Stimulated activated CD8-positive, alpha-beta memory T cell treated with anti-CD3 and anti-CD28 coated beads, Interleukin-15, amount 100 ng/mL, for 24 hours (primary cell): ENCODE measurements at places on chromosomes 3 and 15.

DNA sequence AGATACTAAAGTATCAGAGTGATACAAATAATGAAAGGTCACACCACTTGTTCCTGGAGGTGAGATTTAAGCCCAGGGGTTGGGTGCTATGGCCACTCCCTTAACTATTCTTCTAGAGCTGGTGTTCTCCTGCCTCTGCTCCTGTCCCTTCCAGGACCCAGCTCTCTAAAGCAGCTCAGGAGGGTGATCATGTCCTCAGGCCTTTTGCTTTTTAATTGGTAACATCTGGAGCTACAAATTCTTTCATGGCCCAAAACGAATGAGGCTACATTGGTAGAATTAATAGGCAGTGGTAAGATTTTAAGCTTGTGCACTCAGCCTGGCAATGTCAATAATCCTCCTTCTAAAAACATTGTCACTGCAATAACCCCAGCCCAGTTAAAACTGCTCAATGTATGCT is 38.2 kb upstream of the CNOT10 start:
- no peak for DNase-seq

GRCh38 chr3:101941318-101942040 is 92.2 kb downstream of the NFKBIZ start:
- DNase-seq: no peak

- no peak for DNase-seq
These were observed 85.9 kb upstream of the CSPG5 start for GRCh38 chr3:47664519-47664918.

DNA sequence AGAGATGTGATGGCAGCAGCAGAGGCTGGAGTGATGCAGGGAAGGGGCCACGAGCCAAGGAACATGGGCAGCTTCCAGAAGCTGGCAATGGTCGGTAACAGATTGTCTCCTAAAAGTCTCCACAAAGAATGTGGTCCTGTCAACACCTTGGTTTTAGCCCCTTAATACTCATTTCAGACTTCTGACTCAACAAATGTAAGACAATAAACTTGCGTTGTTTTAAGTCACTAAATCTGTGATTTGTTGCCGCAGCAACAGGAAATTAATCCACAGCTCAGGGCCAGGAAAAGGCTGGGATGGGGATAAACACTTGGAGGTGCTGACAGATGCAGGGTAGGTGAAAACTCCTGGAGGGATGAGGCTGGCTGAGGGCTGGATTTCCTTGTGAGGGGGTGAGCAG is 69.9 kb downstream of the OXNAD1 start:
- DNase-seq: no peak

GRCh38 chr3:134939978-134940377 is 144.9 kb downstream of the EPHB1 start:
- no peak for DNase-seq

DNA sequence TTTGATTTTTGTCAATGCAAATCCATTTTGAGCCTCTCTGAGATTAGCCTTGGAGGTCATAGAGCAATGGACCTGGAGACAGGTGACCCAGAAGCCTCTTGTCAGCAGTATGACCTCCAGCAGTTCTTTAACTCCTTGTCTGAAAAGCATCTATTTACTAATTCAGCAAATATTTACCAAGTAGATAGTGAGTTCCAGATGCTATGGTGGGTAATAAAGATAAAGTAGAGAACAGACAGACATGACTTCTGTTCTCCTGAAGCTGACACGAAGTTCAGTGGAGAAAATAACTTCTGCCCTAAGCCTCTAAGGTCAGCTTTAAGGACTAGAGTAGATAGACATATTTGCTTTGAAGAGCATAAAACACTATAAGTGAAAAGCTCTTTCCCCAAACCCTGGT is 26.6 kb downstream of the SEMA6D start:
- no peak for DNase-seq

- no peak for DNase-seq
These were observed 4.9 kb upstream of the KY start for GRCh38 chr3:134655706-134656105.

DNA sequence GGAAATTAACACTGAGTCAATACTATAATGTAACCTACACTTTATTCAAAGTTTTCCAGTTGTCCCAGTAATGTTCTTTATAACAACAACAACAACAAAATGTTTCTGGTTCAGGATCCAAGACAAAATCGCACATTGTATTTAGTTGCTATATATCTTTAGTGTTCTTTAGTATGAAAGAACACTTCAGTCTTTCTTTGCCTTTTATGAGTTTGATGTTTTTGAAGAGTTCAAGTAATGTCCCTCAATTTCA is 7.6 kb upstream of the GRAMD1C start:
- DNase-seq: no peak

DNA sequence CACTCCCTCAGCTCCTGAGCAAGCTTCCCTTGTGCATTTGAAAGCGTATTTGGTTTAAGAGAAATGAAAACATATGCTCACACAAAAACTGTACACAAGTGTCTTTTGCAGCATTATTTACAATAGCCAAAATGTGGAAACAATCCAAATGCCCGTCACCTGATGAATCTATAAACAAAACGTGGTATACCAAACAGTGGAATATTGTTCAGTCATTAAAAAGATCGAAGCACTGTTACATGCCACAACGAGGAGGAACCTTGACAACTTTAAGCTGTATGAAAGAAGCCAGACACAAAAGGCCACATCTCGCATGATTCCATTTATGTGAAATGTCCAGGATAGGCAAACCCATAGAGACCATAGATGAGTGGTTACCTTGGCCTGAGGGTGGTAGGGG is 71.6 kb upstream of the CMTM7 start:
- DNase-seq: no peak

DNA sequence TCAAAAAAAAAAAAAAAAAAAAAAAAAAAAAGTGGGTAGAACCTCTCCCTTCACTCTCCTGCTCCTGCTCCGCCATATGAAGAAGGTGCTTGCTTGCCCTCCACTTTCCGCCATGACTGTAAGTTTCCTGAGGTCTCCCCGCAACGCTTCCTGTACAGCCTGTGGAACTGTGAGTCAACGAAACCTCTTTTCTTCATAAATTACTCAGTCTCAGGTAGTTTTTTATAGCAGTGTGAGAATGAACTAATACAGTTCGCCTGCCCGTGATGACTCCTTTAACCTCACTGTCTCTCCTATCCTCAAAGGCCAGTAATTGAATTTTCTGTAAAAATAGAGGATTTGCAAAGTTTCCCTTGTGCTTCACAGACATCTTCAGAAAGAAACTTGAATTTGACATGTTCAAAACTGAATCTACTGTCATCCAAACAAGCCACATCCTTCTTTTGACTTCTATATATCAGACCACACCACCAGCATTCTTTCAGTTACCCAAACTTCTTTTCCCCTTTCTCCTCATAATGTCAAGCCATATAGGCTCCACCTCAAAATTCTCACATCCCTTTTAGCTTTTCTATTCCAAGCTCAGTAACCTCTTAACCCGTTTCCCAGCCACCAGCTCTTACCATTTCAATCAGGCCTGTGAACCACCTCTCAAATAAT is 44.3 kb downstream of the P2RY1 start:
- no peak for DNase-seq

GRCh38 chr15:37109168-37109871 is 9.0 kb upstream of the MEIS2 start:
- no peak for DNase-seq

- no peak for DNase-seq
These were observed 101.2 kb downstream of the SMAD6 start for GRCh38 chr15:66803182-66803729.

DNA sequence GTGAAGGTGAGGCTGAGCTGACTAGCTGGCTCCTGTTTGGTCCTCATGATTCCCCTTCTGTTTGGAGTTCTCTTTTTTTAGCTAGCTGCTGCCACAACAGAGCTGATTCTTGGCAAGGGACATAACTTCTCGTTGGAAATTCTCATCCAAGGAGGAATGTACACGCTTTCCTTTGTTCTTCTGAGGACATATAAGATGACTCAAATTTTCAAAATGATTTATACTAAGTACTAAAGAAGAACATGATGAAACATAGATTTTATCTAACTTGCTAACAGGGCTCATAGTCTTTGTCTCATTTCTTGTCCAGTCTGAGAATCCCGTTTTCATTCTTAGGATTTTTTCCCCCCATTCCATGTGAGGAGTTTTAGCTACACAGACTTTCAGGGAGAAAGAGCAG is 2.9 kb upstream of the TFG start:
- no peak for DNase-seq

DNA sequence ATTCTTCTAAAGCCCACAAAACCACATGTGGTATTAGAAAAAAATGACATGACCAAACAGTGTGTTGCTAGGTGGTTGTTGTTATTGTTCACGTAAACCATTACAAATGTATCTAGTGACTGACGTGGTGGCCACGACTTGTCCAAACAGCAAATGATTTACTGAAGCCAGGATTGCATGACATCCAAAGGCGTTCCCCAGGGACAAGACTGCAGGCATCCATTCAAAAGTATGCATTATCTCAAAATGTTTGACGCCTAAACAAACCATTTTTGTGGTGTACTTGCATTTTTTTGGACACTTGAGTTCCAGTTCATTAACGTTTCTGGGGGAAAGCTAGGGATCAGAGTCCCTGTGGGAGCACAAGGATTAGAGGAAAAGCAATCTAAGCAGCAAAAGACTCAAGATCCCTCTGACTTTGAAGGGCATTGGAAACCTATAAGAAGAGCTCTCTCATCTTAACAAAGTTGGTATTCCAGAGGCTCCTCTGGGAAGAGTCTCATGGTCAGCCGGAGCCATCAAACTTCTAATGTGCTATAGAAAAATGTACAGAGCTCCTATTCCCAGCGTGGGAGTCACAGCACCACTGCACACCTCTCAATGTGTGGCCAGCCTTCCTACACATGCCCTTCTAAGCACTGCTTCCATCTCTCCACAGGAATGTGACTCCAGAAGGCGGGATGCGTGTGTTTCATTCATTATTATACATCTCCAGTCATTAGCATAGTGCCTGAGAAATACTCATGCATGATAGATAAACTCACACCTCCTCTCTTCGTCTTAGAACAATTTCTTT is 62.9 kb downstream of the FBN1 start:
- DNase-seq: no peak

DNA sequence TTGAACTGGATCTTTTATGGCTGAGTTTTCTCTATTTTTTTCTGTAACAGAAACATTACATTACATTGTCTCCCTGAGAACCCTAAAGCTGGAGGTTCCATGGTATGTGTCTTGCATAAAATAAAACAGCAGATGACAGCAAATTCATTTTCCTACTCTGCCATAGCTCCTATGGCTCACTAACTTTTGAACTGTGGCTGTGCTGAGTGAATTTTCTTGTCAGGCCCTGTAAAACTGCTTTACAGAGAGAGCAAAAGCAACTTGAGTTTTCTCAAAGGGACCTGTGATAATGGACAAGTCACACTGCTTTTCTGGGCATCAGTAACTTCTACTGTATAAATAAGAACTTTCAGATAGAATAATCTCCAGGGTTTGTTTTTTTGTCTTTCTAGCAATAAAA is 129.9 kb upstream of the TSC22D2 start:
- DNase-seq: no peak

DNA sequence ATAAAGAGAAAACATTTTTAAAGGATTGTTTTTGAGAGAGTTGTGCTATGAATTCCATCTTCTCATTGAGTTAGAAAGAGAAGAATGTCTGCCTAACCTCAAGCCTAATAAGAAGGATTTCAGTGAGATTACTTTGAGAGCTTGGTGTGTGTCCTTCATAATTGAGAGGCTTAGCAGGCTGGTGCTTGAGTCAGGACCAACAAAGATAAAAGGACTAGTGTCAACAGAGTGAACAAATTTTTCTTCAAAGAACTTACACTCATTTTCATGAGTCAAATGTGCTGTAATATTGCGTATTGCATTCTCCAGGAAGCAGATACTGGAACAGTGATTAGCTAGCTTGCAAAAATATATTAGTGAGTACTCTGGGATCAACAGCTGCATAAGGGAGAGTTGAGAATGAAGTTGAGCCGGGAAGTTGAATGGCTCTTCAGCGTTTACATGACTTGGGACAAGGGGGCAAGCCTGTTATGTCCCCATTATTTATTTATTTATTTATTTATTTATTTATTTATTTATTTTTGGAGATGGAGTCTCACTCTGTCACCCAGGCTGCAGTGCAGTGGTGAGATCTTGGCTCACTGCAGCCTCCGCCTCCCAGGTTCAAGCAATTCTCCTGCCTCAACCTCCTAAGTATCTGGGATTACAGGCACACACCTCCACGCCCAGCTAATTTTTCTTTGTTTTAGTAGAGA is 37.5 kb upstream of the SLITRK3 start:
- DNase-seq: no peak

- DNase-seq: no peak
These were observed 172.5 kb downstream of the TMEM108 start for GRCh38 chr3:133210656-133211055.

DNA sequence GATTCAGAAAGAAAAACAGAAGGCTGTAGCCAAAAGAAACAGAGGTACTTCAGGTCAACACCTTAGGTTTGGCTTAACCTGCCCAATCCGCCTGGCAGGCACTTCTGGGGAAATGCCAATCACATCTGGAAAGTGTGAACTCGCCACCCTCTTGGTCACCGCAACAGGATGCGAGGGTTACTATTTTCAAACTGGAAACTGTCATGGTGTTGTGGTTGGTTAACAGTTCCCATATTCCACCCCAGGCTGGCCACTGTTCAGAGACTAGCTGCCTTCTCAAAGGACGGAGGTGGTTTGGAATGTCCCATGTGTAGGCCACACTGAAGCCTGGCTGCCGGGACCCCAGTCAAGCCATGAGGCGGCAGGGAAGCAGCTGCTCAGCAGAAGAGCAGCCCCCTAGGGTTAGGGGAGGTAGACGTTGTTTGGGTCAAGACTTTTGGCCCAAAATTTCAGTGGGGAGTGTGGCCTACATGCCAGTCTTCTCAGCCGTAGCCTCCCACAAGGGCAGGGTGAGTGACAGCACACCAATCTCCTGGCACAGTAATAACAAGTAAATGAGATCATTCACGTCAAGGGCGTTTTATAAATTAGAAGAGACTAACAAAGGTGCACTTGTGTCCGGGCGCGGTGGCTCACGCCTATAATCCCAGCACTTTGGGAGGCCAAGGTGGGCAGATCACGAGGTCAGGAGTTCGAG is 54.6 kb downstream of the UMPS start:
- no peak for DNase-seq

GRCh38 chr3:196287090-196287439 is 461 bp downstream of the PCYT1A start:
- no peak for DNase-seq

- DNase-seq: no peak
These were observed 23.3 kb downstream of the STAG1 start for GRCh38 chr3:136728918-136729317.

GRCh38 chr3:9623148-9623547 is 26.2 kb upstream of the MTMR14 start:
- no peak for DNase-seq

- DNase-seq: peak; percentile 24
These were observed 40.8 kb downstream of the ZBTB11 start for GRCh38 chr3:101635954-101636798.

DNA sequence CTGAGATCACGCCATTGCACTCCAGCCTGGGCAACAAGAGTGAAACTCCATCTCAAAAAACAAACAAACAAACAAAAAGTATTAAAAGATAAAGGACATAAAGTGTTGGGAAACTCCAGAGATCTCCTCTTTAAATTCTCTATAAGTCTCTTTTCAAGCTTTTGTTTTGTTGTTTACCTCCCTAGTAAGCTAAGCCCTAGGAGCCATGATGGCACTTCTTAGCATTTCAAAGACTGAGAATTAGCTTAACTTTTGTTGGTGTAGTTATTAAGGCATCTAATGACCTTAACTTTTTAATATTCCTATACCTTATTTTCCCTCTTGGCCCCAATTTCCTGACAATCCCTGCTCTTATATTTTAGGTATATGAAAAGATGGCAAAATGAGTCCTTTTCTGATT is 157.3 kb downstream of the ZNF609 start:
- DNase-seq: no peak

GRCh38 chr3:157816896-157817295 is 289.3 kb downstream of the SHOX2 start:
- DNase-seq: no peak
